NCI-H1092 treated with DMSO at 0.1 percent for 48 hours (cell line): ENCODE measurements at places on chromosomes 3 and 15.

DNA sequence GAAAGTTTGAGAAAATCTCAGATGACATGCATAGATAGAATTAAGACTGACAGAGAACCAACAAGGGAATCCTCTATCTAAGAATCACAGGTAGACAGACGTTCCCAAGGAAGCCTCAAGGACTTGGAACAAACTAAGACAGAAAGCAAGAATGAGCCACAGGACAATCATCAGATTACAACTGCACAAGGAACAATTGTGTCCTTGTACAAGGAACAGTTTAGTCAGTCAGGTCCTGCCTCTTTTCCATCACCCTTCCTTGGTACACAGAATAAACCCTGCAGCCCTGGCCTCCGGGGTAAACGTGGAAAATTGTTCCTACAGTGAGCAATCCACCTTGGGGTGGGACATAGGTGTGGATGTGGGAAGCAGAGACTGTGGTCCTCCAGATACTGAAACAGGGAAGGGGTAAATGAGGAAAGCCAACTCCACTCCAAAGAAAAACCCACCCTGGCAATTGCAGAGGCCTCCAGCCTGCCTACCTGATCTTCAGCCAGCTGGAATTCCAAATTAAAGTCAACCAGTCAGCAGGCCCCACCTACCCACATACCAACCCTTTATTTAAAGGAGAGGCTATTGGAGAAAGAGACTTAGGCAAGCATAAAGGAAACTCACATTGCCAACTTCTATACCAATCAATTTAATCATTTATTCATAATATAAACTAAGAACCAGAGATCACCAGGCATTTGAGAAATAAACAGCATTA, 73.4 kb downstream of the ULK4 start:
- DNase-seq = no peak

DNA sequence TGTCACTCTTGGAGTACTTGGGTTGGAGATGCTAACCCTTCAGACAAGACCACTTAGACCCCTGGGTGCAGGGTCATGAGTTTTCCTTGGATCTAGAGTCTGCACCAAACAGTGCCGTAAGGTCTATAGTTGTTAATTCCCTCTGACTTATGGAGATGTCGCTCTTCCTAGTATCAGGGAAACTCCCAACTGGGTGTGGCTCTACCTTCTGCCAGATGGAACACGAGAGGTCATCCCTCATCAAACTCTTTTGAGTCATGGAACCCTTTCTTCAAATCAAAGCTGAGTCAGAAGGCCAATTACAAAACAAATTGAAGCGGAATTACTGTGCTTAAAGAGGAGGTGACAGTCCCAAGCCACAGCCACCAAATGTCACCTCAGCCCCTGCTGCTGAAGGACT, 514.9 kb upstream of the PROK2 start:
- no peak for DNase-seq

- no peak for DNase-seq
Measured at GRCh38 chr3:12342151-12342550, 53.3 kb downstream of the PPARG start.

- no peak for DNase-seq
Measured at GRCh38 chr3:138078901-138079344, 36.5 kb downstream of the DZIP1L start.

GRCh38 chr3:190265796-190266195, 56.5 kb downstream of the CLDN1 start:
- no peak for DNase-seq

- no peak for DNase-seq
Measured at GRCh38 chr15:70669966-70670658, 93.2 kb downstream of the UACA start.

- DNase-seq = no peak
Measured at GRCh38 chr15:60975952-60976351, 253.2 kb downstream of the RORA start.

DNA sequence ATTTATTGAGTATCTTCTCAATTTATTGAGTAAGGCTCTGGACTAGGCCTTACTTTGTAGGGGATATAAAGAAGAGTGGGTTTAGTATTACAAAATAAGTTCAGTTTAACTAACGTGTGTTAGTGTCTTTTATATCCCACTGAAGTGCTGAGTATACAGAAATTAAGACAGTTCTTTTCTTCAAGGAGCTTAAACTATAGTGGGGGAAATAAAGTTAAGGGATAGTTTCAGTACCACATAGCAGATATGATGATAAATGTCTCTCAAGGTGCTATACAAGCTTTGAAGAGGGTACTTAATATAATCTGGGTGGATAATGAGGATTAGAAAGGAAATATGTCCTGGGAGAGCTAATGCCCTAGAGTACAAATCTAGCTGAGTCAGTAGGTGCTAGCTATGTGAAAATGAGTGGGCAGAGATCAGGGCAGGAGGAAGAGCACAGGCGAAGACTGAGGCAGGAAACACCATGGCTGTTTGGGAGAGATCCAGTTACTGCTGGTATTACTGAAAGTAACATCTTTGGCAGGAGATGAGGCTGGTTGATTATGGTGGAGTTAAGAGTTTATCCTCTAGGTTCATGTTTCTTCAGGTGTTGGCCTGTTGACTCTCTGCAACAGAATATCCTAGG, 46.0 kb downstream of the TEX9 start:
- DNase-seq = no peak

DNA sequence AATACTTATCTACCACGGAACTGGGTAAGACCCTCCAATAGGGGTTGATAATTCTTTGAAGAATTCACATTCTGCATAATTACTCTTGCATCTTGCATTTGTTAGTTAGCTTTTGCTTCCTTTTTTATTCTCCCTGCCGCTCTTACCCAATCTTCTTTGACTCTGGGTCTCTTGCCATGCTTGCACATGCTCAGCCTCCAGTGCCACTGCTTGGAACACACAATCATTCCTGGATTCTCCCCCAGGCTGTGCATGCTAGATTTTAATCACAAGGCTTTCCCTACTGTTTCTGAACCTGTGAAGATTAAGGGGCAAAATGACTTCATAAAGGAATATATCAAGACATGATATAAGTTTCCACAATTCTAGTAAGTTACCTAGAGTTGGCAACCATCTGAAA, 133.1 kb downstream of the IL1RAP start:
- DNase-seq = no peak

DNA sequence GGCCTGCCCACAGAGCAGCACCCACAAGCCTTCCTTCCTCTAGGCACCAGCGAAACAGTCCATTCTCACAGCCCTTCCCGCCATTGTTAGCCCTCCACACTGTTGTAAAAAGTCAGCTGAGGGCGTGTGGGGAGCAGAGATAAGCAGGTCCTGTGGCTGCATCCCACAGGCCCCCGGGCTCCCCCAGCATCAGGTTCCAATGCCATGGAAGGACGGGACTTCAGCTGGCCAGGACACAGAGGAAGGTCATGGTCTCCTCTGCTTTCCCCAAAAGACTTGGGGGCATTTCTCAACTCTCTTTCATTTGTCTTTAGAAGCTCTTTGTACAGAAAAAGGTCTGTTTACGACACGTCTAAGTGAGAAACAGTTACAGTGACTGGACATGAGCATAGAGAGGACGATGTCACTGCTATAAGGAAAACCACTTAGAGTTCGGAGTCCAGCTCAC, 85.2 kb upstream of the HERC1 start:
- no peak for DNase-seq

GRCh38 chr3:48521635-48522034, 17.7 kb upstream of the SHISA5 start:
- DNase-seq = no peak

- no peak for DNase-seq
Measured at GRCh38 chr3:190514413-190515153, 698 bp downstream of the IL1RAP start.

- DNase-seq = no peak
Measured at GRCh38 chr3:186138272-186138981, 29.5 kb upstream of the ETV5 start.

DNA sequence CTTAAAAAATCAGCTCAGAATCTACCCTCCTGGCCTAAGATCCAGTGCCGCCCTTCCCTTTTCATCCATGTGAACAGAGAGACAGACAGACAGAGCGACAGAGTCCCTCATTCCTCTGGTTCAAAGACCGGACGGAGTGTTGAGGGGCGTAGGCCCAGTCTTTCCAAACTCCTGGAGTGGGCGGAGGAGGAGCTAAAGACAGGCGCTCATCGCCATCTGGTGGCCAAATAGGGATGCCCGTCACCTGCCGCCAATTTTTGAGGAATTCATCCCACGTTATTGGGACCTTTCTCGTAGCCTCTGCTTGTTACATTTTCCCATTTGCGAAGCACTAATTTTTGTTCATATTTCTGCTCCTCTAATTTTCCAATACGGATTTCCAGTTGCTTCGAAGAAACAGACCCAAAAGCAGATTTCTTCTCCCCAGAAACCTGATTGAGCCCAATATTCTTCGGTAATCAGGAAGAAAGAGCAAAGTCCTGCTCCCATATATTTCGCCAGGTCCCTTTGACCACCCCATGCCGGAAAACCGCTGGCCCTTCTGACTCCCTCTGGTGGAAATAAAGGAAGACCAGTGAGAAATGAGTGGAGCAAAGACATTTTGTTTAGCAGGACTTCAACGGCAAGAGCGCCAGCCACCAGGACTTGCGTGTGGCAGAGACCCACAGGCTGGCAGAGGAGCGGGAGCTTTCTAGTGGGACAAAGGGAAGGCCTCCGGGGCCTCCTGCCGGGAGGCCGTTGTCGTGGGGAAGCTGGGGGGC, 88.0 kb downstream of the LRRK1 start:
- peak; percentile 60 for DNase-seq

DNA sequence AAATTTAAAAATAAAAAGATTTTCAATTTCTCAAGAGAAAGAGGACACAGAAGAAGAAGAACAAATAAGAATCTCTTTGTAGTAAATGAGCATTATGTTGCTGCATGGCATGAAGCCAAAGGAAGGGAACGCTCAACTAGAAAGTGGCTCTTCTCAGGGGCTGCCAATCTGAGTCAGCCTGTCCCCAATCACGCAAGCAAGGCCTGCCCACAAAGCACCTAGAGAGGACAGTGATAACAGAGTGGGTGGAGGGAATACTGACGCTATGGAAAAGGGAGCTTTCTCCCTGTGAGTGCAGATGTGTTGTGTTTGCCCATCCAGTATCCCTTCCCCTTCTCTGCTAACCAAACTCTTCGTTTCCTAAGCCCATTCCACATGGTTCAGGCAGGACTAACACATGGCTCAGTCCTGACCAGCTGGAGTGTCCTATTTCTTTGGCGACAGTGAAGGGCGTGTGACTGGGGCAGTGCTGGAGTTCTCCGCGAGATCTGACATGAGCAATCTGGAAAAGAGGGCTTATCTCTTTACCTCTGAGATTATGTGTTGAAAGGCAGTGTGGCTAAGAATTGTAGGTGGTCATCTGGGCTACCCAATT, 14.2 kb downstream of the FBN1 start:
- no peak for DNase-seq

DNA sequence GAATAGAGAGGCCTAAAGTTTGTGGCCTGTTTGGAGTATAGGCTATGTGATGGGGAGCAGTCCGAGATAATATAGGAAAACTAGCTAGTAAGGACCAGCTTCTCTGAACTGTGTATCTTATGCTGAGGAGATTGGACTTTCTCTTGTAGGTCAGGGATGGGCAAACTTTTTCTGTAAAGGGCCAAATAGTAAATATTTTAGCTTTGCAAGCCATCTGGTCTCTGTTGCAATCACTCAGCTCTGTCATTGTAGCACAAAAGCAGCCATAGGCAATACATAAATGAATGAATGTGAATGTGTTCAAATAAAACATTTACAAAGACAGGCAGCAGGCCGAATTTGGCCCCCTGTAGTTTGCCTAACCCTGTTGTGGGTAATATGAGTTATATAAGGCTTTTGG, 24.5 kb downstream of the TMOD3 start:
- no peak for DNase-seq

- no peak for DNase-seq
Measured at GRCh38 chr3:87004883-87005282, 13.9 kb upstream of the VGLL3 start.

GRCh38 chr3:11898611-11899325, 52.1 kb upstream of the TAMM41 start:
- DNase-seq = no peak
